ENCODE measurements at places on chromosomes 13 and 19. TPM values are rescaled to one million over a fixed set of nuclear protein-coding genes. Genes with fewer than 3 reads are reported as not detected.

The WASF3 gene
- total RNA-seq, result 5.6 TPM

The CLDN10 gene
- total RNA-seq, result not detected

DNA sequence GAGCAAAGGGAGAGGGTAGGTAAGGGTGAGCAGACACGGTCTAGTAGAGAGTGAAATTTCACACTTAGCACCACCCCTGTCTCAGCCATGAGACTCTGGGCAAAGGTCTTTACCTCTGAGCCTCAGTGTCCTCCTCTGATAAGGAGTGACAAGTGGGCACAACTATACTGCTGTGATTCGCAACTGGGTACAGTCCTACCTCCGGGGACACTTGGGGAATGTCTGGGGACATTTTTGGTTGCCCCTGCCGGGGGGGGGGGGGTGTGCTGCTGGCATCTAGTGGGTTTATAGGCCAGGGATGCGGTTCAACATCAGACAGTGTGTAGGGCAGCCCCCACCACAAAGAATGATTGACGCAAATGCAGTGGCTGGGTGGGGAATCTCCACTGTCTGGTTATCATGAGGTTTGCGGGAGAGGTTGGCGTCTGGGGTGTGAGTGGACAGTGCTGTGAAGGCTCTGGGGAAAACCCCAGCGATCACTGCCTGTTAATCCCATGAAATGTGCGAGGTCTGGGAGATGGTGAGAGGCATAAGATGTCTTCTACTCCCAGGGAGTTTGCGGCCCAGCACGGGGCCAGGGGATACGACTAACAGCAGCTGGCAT, 4.3 kb downstream of the NACC1 start:
- DNase-seq, result no peak

GRCh38 chr13:28753208-28753892, 34.6 kb upstream of the SLC46A3 start:
- peak; percentile 83 for DNase-seq

DNA sequence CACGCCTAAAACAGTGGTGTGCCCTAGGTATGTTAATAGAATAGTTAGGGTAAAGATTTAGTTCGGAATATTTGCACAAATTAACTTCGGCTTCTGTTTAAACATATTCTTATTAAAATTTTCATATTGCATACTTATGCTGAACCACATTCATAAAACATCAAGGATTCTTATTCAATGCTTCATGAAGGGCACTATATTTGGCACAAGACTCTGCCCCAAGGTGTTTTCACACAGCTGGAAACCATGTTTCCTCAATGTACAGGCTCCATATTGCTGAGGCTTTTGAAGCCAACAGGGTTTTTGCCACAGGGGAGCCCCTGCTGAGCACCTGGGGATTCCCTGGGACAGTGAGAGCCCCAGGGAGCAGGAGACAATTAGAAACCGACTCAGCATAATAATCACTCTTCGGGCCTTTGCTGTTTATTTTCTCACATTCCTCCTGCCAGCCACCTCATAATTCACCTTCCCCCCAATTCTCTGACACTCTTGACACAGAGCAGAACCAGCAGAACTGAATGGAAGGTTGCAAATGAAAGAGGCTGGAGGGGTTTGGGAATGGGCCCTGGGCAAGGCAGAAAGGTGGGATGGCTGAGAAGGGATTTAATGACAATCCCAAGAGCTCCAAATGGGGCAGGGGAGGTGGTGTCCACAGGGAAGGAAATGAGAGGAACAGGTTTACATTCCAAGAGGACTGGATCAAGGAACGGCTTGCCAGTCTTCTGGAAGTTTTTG, 72.3 kb upstream of the POMP start:
- DNase-seq, result no peak

Measured in Daoy (cell line).